ENCODE measurements at places on chromosomes 13 and 19. TPM values are rescaled to one million over a fixed set of nuclear protein-coding genes. Genes with fewer than 3 reads are reported as not detected.

PPFIA3 gene
- total RNA-seq, result 74.6 TPM

DOCK6 gene
- total RNA-seq, result 23.1 TPM

- DNase-seq, result no peak
Measured at GRCh38 chr13:39968646-39969475, 313.4 kb downstream of the COG6 start.

- DNase-seq, result no peak
Measured at GRCh38 chr19:43469160-43469480, 3.7 kb upstream of the LYPD3 start.

- no peak for DNase-seq
Measured at GRCh38 chr19:2783781-2784145, 690 bp upstream of the SGTA start.

GRCh38 chr13:64066711-64067110, 2651.1 kb upstream of the PCDH20 start:
- DNase-seq, result no peak

DNA sequence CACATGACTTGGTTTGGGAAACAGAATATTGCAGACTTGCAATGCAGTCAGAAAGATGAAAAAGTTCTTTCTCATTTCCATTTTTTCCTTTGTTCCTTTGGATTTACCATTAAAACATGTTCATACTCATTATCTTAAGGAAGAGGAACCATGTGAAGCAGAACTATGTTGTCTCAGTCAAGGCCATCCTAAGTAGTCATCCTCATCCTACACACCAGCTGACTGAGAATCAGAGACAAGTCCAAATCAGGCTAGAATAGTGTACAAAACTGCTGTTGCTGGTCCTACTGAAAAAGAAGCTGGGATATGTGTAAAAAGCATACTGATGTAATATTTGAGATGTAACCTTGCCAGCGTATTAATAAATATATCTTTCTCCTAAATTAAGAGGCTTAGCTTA, 433.4 kb downstream of the SLITRK5 start:
- DNase-seq, result no peak

DNA sequence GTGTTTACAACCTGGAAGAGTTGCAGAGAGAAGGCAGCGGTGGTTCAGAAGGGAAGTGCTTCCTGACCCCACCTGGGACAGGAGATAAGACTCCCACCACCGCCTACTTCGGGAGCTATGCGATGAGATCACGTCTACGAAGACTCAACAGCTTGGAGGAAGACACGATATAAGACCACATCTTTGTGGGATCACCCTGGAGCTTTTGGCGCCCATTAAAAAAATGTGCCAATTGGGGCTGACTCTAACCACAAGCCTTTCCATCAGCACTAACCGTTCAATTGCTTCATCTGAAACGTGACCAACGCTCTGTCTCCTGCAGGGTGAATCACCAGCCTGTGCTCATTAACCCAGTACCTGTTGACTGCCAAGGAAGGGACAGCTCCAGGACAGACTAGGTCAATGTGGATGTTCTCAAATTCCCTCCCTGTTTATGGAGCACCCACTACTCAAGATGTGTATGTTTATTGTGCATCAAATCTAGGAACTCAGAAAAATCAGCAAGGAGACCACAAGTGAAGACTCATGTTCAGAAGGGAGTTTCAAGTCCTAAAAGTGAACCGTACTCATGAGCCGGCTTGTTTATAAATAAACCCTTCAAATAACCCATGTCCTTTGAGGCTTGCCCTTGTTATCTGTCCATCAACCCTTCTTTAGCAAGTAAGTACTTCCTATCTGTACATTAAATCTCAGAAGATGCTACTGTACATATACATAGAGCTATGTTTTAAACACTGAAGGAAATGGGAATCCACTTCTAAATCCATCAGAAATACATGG, 67.5 kb downstream of the LATS2 start:
- DNase-seq, result no peak

MUC16 gene
- total RNA-seq, result 0.09 TPM

DNA sequence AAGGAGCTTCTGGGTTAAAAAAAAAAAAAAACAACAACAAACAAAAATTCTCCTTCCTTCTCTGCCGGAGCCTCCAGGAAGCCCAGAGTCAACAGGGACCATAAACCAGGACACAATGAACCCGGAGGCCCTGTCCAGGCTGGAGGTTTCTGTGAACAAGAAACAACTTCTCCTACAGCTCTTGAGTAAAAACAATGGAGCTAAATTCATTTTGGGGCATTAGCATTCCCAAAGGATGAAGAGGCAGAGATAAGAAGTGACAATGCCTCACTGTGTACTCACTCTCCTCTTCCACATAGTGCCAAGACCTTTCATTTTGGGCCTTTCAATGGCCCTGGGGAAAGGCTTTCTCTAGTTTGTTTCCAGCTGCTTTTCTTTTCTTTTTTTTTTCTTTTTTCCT, 9.0 kb downstream of the RHPN2 start:
- no peak for DNase-seq

SELENOV gene
- not detected for total RNA-seq

GRCh38 chr19:8611877-8612806, 1.6 kb upstream of the ADAMTS10 start:
- DNase-seq, result no peak

METTL21C gene
- total RNA-seq, result 1.2 TPM

- no peak for DNase-seq
Measured at GRCh38 chr19:7076151-7076550, 6.6 kb downstream of the ZNF557 start.

PROZ gene
- total RNA-seq, result not detected

DNA sequence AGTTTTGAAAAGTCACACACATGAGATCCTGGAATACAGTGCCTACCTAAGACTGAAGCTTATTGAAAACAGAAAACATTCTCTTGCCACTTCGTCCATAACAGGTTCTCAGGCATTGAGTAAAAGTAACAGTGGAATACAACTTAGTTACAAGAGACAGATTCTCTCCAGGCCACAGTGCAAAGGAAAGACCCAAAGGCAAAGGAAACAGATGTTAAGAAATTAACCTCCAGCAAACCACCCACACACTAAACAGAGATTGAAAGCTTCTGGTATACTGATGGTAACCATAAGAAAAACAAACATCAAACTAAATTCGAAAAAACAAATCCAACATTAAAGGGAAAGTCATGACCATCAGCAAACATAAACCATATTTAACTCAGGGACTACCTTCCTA, 914.7 kb downstream of the SLITRK5 start:
- DNase-seq, result no peak

DNA sequence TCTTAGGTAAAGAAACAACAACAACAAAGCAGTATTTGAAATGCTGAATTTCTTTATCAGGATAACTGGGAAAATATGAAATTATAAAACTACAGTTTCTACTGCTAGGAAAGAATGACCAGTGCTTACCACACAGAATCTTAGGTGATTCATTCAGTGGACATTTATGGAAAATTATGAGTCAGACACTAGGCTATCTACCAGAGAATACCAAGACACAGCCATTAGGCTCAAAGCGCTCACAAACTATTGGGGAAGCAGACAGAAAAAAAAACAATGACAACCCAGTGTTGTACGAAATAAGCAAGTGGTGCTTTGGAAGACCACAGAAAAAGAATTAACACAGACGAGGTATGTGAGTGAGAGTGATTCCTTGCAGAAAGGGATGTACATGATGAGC, 1019.5 kb downstream of the PCDH9 start:
- DNase-seq, result no peak

GTPBP3 gene
- 21.4 TPM for total RNA-seq

SHC2 gene
- 114 TPM for total RNA-seq

DNA sequence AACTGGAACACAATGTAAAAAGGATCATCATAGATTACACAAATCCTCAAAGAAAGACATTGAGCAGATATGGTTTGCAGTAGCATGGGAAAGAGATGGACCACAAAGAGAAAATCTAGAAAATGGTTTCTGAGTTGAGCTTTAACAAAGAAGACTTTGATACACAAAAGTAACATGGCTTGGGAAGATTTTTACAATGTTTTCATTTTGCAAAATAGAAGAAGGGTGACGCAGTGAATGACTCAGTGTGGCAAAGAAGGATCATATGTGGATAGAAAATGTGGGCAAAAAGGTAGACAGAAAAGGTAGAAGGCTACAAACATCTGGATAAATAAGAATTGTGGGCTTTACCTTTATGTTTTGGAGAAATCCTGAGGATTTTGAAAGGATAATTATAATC, 1220.5 kb downstream of the PCDH17 start:
- no peak for DNase-seq

DNA sequence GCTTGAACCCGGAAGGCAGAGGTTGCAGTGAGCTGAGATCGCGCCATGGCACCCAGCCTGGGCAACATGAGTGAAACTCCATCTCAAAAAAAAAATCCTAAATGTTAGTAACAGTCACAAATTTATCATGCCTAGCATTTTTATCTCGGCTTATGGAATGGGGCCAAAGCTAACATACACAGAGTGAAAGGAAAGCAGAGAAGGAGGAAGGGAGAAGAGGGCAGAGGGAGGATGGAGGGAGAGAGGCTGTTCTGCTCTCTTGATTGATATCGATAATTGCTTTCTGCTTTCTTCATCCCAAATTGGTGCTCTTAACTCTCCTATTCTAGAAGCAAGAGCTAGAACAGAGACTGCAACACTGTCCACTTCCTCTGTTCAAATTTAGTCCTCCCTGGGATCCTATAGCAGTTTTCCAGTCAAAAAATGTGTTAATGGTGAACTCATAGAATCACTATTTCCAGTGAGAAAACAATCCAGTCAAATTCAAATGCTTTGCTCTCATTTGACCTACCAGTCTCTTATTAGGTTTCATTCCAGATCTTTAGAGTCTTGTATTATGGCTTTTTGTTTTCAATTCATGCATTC, 15.8 kb upstream of the TUBGCP3 start:
- no peak for DNase-seq

- no peak for DNase-seq
Measured at GRCh38 chr19:43582495-43582894, 6.9 kb downstream of the PINLYP start.

BCAM gene
- total RNA-seq, result 23.6 TPM

GRCh38 chr19:2053601-2054389, 2.8 kb upstream of the MKNK2 start:
- peak; percentile 46 for DNase-seq

DNA sequence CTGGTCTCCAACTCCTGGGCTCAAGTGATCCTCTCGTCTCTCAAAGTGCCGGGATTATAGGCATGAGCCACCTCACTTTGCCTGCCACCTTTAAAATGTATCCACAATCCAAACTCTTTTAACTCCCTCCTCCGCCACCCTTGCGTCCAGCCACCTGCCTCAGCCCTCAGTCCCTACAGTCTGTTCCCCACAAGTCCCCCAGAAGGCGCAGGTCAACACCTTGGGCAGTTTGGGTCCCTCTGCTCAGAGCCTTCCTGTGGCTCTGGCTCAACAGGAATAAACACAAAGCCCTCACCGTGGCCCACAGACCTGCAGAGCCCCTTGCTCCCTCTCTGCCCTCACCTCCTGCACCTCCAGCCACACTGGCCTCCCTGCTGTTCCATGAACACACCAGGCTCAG, 7.5 kb upstream of the EMC10 start:
- DNase-seq, result no peak

IGSF23 gene
- total RNA-seq, result not detected

DNA sequence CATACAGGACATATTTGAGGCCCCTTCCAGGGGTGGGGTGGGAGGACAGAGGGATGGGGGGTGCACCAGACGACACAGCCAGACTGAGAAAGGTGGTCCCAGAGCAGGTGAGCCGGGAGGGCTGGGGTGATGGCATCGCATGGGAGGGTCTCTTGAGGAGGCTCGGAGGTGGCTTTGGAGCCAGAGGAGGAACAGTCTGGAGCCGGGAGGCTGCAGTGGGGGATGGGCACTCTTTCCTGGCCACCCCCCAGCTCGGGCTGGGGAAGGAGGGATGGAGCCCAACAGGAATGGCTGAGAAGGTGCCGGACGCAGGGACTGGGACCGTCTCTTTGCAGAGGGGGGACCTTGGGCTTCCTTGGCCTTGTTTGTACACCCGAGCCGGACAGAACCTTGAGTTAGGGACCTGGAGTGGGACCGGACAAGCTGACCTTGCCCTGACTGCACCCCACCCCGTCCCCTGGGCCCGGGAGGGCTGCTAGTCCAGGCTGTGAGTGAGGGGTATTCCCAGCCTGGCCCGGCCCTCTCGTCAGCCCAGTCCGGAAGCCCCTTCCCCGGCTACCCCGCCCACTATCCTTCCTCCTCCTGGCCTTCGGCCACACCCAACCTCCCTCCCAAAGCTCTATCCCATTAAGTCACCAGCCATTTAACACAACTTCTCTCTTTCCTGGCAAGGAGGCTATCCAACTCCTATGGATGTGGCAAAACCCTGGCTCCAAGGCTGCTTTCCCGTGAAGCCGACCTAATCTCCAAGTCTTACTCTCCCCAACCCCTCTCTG, 816 bp upstream of the TBXA2R start:
- DNase-seq, result no peak

DNA sequence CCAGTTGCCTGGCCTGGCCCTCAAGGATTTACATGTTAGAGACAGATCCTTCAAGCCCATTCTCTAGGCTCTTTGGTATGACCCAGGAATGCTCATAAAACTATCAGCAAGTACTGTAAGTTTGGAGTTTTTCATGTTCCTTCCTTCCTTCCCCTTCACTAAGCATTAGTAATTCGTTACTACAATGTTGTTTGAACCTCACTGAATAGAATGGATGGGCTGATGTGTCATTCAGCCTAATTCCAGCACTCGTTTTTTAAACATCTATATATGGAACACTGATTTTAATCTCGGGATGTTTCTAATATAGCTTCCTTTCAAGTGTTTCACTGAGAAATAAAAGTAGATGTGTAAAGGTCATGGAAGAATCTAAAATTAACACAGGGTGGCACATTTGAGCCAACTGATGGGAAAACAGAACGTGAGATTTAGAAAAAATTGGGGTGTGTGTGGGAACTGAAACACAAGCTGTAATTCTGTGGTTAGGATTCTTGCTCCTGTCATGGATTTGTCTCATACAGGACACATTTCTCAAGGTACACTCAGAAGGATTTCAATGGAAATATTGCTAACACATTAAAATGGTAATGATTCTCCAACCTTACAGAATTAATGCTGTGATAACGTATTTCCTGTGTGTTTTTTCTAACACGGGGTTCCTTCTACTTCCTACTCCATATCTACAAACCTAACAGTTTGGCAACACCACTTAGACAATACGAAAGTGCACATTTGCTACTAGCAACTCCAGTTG, 93.4 kb downstream of the FLT1 start:
- no peak for DNase-seq

GRCh38 chr13:39554371-39554770, 48.6 kb downstream of the LHFPL6 start:
- DNase-seq, result no peak

All from dorsolateral prefrontal cortex (tissue), 122 donors.